ENCODE measurements at places on chromosomes 5 and 9.
A peak's percentile ranks its signal among the peaks of the same experiment; 100 is the strongest.

DNA sequence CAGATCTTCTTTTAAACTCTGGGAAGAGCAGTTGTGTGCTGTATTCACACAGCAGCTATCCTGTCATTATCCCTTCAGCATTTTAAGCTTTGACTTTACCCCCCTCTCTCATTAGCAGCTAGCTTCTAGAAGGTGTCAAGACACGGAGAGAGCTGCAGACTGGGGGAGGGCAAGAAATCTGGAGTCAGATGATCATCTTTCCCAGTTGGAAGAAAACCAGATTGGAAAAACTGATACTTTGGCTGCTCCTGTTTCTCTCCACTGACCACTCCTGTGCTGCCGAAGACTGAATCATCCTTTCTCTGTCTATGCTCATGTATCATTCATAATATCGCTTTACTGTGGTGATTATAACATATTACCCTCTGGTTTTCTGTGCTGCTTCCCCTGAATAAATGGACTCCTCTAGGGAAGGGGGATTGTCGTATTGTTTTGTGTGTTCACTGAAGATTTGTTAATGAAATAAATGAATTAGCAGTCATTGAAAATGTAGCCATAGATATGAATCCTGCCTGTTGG is 75.1 kb downstream of the SH3GL2 start:
- DNase-seq = no peak

DNA sequence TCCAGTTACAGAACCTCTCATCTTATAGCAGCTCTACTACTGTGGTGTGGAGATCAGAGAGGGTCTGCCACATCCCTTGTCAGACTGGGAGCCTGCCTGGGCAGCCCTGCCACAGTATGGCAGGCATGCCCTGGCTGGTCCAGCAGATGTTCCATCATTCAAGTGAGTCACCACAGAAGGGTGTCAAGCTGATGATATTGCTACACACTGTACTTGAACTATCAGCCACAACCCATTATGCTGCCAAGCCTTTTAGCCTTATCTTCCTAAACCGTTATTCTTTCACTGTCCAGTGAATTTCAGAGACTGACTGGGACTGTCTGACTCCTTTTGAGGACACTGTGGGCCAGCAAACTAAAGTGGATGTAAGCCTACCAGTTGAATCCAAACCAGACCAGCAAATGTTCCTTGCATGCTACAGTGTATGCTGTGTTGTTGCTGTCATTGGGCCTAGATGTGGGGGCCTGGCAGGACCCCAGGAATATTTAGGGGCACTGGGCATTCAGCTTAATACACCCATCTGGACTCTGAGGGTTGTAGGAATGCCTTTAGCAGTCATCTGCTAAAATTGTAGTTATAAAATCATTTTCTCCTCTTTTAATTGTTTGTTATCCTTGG is 202.6 kb downstream of the NR3C1 start:
- DNase-seq = peak; percentile 67

DNA sequence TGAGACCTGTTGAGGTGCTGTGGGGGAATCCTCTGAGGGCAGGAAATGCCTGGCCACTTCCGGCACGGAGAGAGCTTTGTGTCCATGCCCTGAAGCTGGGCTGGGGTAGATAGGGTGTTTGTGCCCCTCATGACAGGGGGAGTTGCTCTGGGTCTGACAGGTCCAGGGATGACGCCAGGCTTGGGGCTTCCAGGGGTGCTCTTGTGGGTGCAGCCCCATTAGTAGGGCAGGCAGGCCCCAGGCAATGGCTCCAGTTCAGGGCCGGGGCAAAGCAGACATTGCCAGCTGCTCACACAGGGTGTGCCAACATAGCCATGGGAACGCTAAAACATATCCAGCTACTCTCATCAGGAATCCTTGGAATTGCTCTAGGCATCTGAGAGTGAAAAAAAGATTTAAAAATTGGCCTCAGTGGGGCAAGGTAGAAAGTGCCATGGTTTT is 21.1 kb downstream of the PITX1 start:
- no peak for DNase-seq

DNA sequence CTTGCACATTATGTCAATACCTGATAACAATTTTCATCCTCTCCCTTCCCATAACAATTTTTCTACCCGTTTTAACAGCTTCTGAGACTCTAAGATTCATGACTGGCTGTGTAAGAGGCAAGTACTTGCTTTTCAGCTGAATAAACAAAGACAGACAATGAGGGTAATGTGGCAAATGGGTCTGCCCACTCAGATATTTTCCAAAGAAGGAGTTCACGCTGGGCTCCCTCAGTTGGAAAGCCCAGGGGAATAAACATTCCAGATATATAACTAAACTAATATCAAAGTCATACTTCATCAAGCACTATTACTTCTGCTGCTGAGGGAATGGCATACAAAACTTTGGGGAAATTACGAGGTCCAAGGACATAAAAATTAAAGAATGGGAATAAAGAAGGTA is 24.4 kb downstream of the MEGF9 start:
- peak; percentile 43 for DNase-seq

GRCh38 chr9:136656795-136657611 is 5.7 kb upstream of the EGFL7 start:
- DNase-seq = no peak

- DNase-seq = no peak
Observed at GRCh38 chr5:160317434-160317833, 5.1 kb upstream of the CCNJL start.

All from non-pigmented ciliary epithelial cell (primary cell).